ENCODE measurements at places on chromosomes 11 and 22. TPM values are rescaled to one million over a fixed set of nuclear protein-coding genes. Genes with fewer than 3 reads are reported as not detected.

The SCGB1D2 gene
- not detected for total RNA-seq

The KCNJ11 gene
- total RNA-seq, result 0.19 TPM

The SCUBE2 gene
- 0.65 TPM for total RNA-seq

The ANKK1 gene
- under 0.01 TPM for total RNA-seq

The TRIOBP gene
- 107 TPM for total RNA-seq

The GUCY1A2 gene
- 1.3 TPM for total RNA-seq

The PAFAH1B2 gene
- total RNA-seq, result 201 TPM

The E2F8 gene
- total RNA-seq, result 7.5 TPM

The NLRP10 gene
- 0.38 TPM for total RNA-seq

The CBLIF gene
- not detected for total RNA-seq

The BLID gene
- 8.2 TPM for total RNA-seq

The GNAZ gene
- total RNA-seq, result 1.3 TPM

The TRPM5 gene
- not detected for total RNA-seq

The MYRF gene
- total RNA-seq, result 0.65 TPM

The ACRV1 gene
- total RNA-seq, result not detected

The BRSK2 gene
- 0.48 TPM for total RNA-seq

The MRGPRX3 gene
- not detected for total RNA-seq

The OR5T3 gene
- total RNA-seq, result not detected

The SLC22A25 gene
- not detected for total RNA-seq

The ZP1 gene
- total RNA-seq, result not detected

The TENM4 gene
- under 0.01 TPM for total RNA-seq

The SMC1B gene
- total RNA-seq, result not detected

The GRIA4 gene
- total RNA-seq, result not detected

The GGA1 gene
- total RNA-seq, result 50.6 TPM

The GAS2 gene
- 2.3 TPM for total RNA-seq

The RAPSN gene
- total RNA-seq, result 0.33 TPM

The FXYD6 gene
- 0.33 TPM for total RNA-seq

The PHF5A gene
- total RNA-seq, result 53.3 TPM

The LSP1 gene
- total RNA-seq, result 1.3 TPM

The KCNJ1 gene
- 0.33 TPM for total RNA-seq

The ANGPTL5 gene
- total RNA-seq, result 0.19 TPM

The GSTT2B gene
- total RNA-seq, result 8.8 TPM

The GRK3 gene
- 0.65 TPM for total RNA-seq

The USP47 gene
- 47.7 TPM for total RNA-seq

The DGCR6 gene
- total RNA-seq, result 2.3 TPM

Measured in vein endothelial cell (primary cell).